ENCODE measurements at places on chromosomes 13 and 19.

GRCh38 chr13:25659091-25659795 lies 287.5 kb downstream of the ATP8A2 start:
- no peak for DNase-seq

DNA sequence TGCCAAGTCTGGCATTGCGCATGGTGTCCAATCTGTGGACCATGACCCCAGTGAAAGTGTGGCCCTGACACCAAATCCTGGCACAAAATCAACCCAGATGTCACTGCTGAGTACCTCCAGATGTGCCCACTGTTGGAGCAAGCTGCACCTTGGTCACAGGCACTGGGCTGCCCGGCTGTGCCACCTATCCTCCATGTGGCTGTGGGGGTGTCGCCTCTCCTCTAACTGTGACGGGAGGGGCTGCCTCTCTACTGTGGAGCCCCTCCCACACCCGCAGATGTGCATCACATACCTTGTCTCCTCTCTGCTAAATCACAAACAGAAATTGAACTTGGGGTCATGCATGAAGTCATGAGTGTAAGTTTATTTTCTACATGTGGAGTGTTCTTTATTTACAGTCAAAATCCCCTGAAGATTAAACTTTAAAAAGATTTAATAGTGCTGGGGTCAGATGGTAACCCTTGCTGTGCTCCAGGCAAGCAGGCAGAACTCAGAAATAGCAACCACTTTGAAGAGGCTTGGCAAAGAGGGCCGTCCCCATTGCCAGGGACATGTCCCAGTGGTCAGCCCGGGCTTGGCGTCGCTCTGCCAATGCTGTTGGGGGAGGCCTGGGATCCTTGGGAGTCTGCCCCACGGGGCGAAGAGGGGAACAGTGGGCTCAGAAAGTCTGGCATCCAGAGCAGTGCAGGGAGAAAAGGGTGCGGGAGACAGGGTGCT lies 46.4 kb upstream of the ZNF536 start:
- DNase-seq: no peak

DNA sequence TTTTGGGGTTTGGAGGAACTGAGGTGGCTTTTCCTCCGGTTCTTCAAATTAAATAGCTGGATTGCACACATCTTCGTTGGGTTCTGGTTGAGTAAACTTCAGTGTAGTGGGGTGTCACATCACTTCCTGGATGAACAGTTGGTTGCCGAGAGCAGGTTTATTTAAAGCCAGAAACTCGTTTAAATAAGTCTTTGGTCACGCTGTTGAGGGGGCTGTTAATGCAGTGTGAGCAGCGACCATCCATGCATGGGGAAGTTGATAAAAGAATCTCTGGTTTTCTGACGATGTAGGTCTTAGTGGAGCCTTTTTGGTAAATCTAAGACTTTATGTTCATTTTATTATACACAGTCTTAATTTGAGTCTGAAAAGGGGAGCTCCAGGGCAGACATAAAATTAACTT lies 351.2 kb upstream of the ARGLU1 start:
- DNase-seq: no peak

DNA sequence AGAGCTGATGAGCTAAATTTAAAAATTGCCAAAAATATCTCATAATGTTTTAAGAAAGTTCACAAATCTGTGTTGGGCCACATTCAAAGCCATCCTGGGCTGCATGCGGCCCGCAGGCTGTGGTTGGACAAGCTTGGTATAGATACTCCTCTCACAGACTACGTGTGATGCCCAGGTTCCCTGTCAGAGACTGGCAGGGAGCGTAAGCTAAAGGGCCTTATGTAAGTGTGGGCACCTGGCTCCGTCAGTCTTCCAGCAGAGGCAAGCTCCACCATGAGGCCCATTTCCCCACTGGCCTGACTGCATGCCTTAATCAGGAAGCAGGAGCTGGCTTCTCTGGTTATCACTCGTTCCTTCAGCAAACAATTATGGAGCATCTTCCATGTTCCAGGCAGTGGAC lies 200.2 kb downstream of the FOXO1 start:
- no peak for DNase-seq
